HCEC 1CT (cell line): ENCODE measurements at places on chromosomes 1 and 21.

DNA sequence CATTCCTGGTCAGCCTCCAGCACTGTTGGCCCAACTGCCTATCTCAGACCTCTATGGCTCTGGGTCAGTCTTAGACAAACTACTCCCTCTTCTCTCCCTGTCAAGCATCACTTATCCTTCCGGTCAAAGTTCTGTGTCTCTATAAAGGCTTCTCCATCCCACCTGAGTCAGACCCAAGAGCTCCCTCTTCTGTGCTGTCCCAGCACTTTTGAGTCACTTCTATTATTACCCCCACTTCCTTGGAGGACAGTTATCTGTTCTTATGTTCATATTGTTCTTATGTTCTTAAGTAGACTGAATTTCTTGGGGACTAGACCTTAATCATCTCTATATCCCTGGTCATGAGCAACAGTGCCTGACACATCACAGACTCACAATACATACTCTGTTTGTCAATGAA, 29.2 kb upstream of the IL10 start:
- no peak for DNase-seq

DNA sequence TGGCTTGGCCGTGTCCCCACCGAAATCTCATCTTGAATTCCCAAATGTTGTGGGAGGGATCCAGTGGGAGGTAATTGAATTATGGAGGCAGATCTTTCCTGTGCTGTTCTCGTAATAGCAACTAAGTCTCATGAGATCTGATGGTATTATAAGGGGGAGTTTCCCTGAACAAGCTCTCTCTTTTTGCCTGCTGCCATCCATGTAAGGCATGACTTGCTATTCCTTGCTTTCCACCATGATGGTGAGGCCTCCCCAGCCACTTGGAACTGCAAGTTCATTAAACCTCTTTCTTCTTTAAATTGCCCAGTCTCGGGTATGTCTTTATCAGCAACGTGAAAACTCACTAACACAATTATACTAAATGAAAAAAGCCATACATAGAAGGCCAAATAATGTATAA, 101.3 kb upstream of the LYPLAL1 start:
- DNase-seq = no peak

GRCh38 chr1:218496561-218496960, 151.4 kb downstream of the TGFB2 start:
- peak; percentile 100 for DNase-seq

DNA sequence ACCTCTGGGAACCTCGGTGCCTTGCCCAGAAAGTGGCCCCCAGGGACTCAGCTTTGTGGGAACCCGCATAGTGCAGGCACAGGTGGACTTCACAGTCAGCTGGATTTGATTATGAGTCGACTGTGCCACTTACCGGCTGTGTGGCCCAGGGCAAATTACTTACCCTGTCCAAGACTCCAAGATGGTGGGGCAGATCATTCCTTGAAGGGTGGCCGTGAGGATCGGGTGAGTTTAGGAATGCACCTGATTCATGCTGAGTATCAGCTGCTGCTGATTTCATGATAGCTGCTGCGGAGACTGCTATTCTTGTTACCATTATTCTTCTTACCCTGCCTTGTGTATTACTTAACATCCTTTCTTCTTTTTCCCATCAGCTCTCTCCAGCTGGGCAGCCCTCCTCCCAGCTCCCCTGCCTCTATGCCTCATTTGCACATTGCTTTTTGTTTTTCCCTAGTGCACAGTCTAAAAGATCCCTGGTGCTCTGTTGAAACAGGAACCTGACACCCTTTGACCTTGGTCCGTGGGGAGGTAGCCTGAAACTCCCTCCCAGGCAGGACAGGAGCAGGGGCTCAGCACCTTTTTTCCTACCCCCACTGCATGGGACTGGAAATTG, 40.5 kb upstream of the FHAD1 start:
- DNase-seq = no peak

DNA sequence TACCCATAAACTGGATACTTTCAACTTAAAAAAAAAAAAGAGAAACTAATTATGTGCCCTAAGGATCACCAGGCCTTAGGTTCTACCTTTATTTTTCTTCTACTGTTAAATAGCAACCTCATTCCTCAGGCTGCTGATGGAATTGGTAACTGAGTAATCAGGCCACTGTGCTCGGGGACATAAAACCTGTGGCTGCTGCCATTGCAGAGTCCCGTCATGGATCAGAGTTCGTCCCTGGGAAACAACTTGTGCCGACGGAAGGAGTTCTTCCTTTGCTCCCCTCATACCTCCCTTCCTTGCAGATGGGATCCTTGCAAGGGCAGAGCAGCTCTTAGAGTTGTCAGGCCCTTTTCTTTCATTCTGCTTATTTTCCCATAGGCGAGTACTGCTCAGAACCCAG, 123.6 kb downstream of the PBX1 start:
- DNase-seq = no peak

GRCh38 chr21:32991361-32991760, 34.4 kb upstream of the OLIG2 start:
- no peak for DNase-seq

GRCh38 chr1:74333244-74333643, 98.1 kb downstream of the TNNI3K start:
- no peak for DNase-seq

- peak; percentile 44 for DNase-seq
These were observed 124.6 kb upstream of the IVNS1ABP start for GRCh38 chr1:185441605-185442004.

DNA sequence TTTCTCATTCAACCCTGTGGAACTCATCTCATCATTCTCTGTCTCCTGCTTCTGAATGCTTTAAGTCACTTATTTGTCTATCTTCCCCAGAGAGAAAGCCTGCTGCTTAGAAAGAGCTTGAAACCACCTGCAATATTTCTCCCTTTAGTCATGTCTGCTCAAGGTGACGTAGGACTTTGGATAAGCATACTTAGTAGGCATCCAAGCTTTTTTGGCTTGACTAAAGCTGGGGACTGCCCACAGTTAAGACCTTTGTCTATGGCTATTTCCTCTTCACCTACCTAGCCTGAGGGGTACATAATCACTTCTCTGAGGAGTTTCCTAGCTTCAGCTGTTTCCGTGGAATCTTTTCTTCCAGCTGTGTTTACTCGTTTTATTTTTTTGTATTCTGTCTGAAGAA, 665.8 kb upstream of the CAMK1G start:
- no peak for DNase-seq

- no peak for DNase-seq
These were observed 585 bp downstream of the ADGRL4 start for GRCh38 chr1:79005945-79006344.

- DNase-seq = peak; percentile 74
These were observed 27.6 kb downstream of the SNX27 start for GRCh38 chr1:151639466-151639865.

DNA sequence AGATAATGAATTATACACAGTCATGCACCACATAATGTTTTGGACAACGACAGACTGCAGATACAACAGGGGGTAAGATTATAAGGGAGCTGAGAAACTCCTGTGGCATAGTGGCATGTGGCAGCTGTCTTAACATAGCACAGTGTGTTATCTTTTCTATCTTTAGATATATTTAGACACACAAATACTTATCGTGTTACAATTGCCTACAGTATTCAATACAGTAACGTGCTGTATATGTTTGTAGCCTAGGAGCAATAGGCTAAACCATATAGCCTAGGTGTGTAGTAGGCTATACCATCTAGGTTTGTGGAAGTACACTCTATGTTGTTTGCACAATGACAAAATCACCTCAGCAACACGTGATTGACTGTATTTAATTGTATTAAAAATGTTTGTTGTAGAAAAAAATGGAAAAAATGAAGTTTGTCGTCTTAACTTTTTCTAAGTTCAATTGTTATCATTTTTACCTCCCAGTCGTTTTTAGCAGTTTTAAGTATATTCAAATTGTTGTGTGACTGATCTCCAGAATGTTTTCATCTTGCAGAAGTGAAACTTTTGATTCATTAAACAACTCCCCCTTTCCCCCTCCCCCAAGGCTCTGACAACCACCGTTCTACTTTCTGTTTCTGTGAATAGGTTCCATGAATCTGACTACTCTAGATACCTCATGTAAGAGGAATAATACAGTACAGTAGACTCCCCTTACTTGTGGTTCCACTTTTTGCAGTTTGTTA, 351.0 kb upstream of the B3GALT2 start:
- no peak for DNase-seq

DNA sequence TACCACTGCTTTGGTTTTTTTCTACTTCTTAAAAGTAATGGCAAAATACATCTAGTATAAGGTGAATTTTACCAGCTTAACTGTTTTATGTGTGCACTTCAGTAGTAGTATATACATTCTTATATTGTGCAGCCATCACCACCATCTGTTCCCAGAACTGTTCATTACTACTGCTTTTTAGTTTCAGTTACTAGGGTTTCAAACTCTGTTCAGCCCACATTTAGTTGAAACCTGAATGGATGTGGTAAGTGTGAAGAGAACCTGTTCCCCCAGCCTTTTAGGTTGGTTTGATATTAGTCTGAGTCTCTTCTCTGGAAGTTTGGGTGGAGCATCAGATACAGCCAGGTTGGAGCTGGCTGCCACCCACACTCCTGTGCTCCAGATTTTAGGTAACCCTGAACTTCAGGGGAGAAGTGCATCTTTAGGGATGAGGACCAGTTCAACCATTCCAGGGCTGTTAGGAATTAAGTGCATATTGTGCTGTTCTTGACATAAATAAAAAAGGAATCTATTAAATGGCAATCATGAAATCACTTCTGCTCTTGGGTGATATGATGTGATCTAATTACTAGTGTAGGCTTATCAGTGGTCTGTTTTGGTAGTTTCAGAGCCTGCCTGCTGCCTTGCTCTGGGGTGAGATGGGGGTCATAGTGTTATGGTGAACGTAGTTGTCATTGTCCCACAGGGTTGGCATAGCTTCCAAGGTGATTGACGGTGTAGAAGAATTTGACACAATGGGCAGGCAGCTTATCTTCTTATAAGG, 32.1 kb downstream of the URB2 start:
- DNase-seq = no peak

DNA sequence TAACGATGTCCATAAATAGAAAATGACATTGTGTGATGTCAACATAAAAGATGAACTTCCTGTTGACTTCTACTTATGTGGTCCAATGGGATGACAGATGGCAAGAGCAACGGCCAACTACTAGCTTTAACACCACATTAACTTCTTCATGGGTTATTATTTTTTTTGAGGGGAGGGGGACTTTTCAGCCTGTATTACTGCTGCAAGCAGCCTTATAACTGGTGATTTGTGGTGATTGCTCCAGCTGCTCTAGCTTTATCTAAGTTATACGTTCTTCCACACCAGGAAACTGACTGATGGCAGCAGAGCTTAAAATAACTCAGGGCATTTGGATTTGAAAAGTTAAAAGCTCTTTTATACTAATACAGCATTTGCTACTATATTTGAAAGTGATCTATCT, 228.8 kb upstream of the B3GALT2 start:
- no peak for DNase-seq

- DNase-seq = no peak
These were observed 612.0 kb downstream of the MATN1 start for GRCh38 chr1:30111431-30111830.

DNA sequence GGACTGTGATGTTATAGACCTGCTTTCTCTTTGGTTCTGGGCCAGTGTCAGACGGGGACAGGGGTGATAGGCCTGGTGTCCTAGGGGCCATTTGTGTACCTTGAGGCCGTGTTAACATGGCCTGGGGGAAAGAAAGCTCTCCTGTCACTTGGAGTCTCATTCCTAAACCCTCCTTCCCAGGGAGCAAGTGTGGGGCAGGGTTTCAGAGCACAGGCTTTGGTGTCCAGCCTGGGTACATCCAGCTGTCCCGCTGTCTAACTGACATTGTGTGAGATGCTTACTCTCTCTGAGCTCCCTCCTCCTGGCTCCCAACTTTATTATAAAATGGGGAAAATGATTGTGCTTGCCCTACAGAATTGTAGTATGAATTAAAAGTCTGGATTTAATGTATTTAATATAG, 32.6 kb upstream of the EPHA8 start:
- no peak for DNase-seq

- DNase-seq = peak; percentile 57
These were observed 40.2 kb downstream of the EXO1 start for GRCh38 chr1:241888232-241888631.
